Mesothelial cell of epicardium (in vitro differentiated cells): ENCODE measurements at places on chromosomes 16 and 17. TPM values are rescaled to one million over a fixed set of nuclear protein-coding genes. Genes with fewer than 3 reads are reported as not detected.

Gene CDRT15
- total RNA-seq: not detected in 3 replicates

Gene NLRC3
- total RNA-seq: 0.04 to 0.13 TPM in 2 of 3 replicates, not detected in the other

Gene HNF1B
- 0.14 to 0.31 TPM (median 0.29 TPM) in 3 replicates for total RNA-seq

Gene TEDC2
- 14.5 to 16.0 TPM (median 14.7 TPM) in 3 replicates for total RNA-seq

Gene GPR139
- not detected in 3 replicates for total RNA-seq

Gene RNF112
- 2.7 to 4.8 TPM (median 4.2 TPM) in 3 replicates for total RNA-seq

Gene CRYBA1
- total RNA-seq: not detected in 3 replicates

Gene GPS1
- total RNA-seq: 104 to 113 TPM (median 105 TPM) in 3 replicates

Gene CAVIN1
- total RNA-seq: 53.3 to 54.3 TPM (median 53.9 TPM) in 3 replicates
